ENCODE measurements at places on chromosomes 1 and 21.

DNA sequence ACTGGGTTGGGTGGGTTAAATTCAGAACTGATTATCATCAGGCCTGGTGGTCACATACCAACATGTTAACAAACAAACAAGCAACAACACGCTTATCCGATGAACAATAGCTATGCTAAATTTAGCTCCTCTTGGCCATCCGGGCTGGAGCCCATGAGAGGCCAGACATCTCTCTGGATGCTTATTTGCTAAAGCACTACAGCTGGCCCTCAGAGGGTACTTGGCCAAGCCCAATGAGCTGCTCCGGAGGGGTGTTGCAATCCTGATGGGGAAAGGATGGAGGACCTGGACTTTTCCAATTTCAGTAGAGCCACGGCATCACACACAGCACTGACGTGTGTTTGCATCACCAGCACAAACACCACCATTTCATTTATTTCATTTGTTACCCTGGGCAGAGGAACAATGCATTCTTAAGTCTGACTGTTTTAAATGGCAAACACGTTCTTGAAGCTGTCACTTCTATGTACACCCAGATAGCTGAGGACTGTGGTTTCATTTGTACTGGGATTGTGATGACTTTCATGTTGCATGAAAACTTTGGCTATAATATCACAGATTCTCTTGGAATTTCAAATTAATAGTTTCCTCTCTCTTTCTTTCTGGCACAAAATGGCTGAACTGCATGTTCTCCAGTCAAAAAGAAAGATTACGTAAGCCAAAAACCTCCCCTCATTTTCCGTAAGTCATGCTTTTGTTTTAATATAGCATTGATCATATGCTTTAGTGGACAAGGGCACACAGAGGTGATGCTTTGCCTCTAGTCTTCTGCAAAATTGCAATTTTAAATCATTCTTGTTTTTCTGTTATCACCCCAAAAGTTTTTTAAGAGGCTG lies 359.8 kb upstream of the KAZN start:
- DNase-seq, result no peak

DNA sequence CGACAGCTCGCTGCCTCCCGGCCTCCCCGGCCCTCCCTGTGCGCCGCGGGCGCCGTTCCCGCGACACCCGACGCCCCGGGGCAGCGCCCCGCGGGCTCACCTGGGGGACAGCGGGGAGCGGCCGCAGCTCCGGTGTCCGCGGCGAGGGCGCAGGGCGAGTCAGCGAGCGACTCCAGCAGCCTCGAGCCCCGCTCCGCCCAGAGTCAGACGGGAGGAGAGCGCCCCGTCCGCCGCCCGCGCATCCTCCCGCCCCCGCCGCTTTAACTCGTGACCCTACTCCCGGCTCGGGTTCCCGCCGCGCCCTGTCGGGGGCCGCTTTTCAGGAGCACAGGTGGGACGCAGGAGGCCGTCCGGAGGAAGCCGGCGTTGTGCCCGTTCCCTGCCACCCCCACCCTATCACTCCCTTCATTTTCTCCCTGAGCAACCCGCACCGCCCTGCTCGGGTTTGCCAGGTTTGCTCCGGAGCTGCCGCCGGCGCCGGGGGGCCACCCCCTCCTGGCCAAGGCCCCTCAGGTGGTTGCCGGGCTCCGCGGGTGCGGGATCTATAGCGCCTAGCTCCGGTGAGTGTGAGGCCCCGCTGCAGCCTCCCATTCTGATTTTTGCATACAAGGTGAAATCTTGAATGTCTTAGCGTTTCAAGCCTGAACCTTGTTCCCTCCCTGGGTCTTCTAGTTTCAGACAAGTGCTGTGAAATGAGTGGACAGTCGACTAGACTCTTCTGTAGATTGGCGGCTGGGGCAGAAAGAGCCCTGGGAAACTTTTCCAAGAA lies at the start of gene MCOLN3:
TSS of gene MCOLN3 (minus strand) at position 205 of the 769 bp plus-strand sequence. CDS start 3,140 bp downstream, outside the sequence.
- peak; percentile 37 for DNase-seq

- DNase-seq, result no peak
These were observed 114.2 kb upstream of the NR5A2 start for GRCh38 chr1:199913318-199913717.

- DNase-seq, result no peak
These were observed 108.1 kb downstream of the OMA1 start for GRCh38 chr1:58438468-58438867.

- DNase-seq, result no peak
These were observed 9.5 kb upstream of the TARS2 start for GRCh38 chr1:150477733-150478132.

- DNase-seq, result no peak
These were observed 149.3 kb downstream of the ZC3H11B start for GRCh38 chr1:219463636-219464035.

GRCh38 chr21:46425571-46425970 lies 33.1 kb upstream of the DIP2A start:
- no peak for DNase-seq

DNA sequence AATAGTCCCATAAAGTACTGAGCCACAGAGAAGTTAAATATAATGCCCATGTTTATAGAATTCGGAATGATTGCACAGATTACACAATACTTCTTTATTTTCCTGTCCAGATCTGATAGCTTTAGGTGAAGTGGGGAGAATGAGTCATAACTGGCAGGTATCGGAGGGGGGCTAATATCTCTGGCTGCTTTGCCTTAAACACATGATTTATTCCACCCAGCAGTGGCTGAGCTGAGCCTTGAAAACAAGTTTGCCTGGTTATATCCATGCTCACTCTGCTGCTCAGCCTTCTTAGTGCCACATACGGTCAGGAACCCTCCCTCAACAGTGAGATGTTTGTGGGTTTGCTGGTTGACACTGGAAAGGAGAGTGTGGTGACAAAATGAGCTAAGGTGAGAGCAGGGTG lies 119.7 kb upstream of the ZNF648 start:
- DNase-seq, result no peak

All from activated CD4-positive, alpha-beta T cell treated with anti-CD3 and anti-CD28 coated beads, Interleukin-2, amount 50 U/mL, for 4 hours (primary cell).